ENCODE measurements at places on chromosomes 7 and 10. TPM values are rescaled to one million over a fixed set of nuclear protein-coding genes. Genes with fewer than 3 reads are reported as not detected.

The RPEL1 gene
- total RNA-seq, result 0.13 TPM

- no peak for DNase-seq
These were observed 77.7 kb downstream of the WDFY4 start for GRCh38 chr10:48762064-48763042.

- no peak for DNase-seq
These were observed 127.2 kb downstream of the NPY start for GRCh38 chr7:24411226-24411625.

- DNase-seq, result no peak
These were observed 66.6 kb downstream of the ALOX5 start for GRCh38 chr10:45440511-45441062.

- DNase-seq, result peak; percentile 60
These were observed 30.3 kb upstream of the KBTBD2 start for GRCh38 chr7:32921896-32922295.

The MMD2 gene
- total RNA-seq, result not detected

- no peak for DNase-seq
These were observed 11.9 kb upstream of the MACC1 start for GRCh38 chr7:20229081-20229480.

Measured in pulmonary artery endothelial cell (primary cell).